ENCODE measurements at places on chromosomes 6 and 20.

GRCh38 chr6:128516514-128516898 lies 3.9 kb downstream of the PTPRK start:
- no peak for DNase-seq

- DNase-seq: no peak
Observed at GRCh38 chr6:123418071-123418470, 218.7 kb downstream of the TRDN start.

DNA sequence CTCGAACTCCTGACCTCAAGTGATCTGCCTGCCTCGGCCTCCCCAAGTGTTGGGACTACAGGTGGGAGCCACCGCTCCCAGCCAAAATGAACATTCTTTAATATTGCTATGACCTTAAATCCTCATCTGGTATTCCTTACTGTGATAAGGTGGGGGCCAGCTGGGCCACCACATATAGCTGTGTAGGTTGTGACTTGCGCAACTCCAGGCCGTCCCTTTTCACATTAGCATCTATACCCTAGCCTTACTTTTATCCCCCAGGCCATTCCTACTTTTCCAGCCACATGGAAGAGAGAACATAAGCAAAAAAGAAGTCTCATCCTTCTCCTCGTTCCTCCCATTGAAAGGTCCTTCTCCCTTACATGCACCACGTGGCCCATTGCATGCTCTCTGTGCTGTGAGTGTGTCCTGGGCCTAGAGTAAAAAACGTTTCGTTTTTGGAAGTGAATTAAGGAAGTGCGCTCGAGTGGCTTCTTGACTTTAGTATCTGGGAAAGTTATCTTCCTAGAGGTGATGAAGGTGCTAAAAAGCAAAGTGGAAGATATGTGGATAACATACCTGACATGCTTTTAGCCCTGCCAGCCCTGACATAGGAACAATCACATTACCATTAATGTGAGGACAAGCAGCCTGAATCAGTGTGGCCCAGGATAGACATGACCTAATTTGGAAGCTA lies 56.8 kb upstream of the KIF13A start:
- DNase-seq: no peak

GRCh38 chr6:53926505-53926904 lies 131.7 kb downstream of the LRRC1 start:
- no peak for DNase-seq

GRCh38 chr6:92174398-92175073 lies 1244.8 kb downstream of the EPHA7 start:
- no peak for DNase-seq

GRCh38 chr6:143224516-143224915 lies 163.8 kb downstream of the AIG1 start:
- no peak for DNase-seq

DNA sequence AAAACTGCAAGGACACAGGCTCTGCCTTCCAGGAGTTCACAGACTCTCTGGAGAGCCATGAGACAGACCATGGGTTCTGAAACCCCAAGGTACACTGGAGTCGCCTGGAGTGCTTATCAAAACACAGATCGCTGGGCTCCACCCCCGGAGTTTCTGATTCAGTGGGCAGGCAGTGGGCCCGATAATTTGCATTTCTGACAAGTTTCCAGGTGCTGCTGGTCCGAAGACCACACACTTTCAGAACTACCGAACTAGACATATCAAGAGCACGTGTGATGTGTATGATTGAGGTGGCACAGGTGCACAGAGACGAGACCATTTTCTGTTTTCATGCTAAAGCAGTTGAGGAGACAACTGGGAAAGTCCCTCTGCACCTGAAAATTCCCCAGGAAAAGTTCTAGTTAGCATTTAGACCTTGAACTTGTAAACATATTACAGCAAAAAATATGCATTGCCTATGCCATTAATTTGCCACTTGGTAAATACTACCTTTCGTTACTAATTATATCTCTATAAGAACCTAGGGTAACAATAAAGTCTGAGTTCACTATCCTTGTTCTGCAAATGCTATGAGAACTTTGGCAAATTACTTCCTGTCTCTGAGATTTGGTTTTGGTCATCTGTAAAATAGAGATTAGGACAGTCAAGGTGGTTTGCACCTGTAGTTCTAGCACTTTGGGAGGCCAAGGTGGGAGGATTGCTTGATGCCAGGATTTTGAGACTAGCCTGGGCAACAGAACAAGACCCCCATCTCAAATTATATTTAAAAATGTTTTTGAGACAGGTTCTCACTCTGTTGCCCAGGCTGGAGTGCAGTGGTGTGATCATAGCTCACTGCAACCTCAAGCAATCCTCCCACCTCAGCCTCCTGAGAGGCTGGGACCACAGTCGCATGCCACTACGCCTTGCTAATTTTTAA lies 14.3 kb upstream of the PIM1 start:
- no peak for DNase-seq

- no peak for DNase-seq
Observed at GRCh38 chr6:131519670-131520436, 53.2 kb upstream of the ARG1 start.

DNA sequence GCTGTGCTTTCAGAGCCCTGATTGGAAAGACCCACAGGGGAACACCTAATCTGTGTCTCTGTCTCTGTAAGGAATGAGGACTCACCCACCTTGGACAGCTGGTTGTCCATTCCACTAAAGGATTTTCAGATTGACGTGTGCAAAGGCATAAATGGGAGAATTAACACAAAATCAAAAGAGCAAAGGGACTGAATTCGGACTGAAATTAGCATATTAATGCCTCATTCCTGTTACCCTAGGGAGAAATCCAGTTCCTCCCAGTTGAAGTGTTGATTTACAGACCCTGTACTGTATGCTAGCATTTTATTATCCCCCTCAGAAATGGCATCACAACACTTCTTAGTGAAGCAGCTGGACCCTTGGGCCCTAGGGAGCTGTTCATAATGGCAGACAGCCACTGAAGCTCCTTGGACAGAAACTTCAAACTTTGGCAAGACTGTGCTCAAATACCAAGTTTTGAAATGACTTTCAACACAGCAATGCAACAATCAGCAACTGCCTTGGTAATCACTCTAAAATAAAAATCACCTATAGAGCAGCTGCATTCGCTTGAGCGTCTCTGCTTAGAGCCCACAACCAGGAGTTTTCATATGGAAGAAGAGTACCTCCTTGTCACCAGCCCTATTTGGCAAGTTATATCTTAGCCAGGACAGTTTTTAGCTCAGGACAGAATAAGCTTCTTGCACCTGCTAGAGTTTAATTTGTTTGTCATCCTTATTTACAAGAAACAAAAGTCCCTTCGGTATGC lies 118.1 kb downstream of the TRDN start:
- no peak for DNase-seq

DNA sequence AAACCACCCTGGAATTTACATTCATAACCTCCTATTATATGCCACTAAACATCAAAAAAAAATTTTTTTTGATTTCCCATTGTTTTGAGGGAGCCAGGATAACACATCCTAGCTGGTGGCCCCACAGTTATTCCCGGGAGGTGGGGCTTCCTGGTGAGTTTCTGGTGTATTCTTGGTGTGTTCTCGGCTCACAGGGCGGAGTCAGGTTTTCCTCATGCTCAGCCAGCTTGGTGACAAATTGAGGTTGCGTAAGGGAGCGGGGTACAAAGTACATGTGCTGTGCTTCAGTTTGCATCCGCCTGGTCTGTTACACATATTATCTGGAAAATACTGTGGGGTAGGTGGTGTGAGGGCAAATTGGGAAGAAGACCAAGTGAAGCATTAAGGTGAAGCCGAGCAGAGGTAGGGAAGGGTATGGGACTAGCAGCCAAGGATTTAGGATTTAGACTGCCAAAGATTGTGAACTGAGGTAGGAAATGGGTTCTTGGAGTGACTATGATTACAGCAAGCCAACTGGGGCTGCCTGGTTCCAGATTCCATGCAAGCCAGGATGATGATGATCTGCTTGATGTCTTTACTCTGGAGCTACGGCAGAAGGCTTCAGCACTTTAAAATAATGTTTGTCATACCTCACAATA lies 46.2 kb upstream of the EEF1A1 start:
- no peak for DNase-seq

DNA sequence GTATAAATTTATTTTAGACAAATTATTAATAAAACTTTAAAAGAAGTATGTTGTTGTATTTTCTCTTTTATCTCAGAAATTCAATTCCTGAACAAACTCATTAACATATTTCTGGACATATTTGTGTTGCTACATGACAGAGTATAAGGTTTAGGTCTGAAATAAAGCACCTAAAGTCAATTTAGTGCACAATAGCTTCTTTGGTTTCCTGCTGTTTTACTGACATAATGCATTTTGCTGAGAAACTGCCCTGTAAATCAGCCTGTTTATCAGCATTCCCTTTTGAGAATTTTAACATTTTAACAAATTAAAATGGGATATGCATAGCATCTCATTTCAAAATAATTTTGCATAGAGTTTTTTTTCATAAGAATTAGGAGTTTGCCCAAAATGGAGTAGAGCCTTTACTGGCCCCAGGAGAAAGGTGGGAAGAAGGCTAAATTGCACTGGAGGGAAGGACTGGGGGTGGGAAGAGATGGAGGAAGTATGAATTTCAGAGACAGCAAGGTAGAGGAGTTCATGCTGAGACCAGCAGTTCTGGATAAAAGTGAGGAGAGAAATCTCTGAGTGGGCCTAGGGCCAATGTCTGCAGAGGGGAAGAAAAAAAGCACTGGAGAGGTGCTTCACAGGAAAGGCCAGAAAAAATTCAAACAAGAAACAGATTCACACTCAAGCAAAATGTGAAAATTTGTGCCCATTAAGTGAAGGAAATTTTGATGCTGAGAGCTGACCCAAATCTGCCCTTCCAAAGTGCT lies 324.2 kb upstream of the HSF2 start:
- DNase-seq: no peak
